ENCODE measurements at places on chromosomes 3 and 15.

DNA sequence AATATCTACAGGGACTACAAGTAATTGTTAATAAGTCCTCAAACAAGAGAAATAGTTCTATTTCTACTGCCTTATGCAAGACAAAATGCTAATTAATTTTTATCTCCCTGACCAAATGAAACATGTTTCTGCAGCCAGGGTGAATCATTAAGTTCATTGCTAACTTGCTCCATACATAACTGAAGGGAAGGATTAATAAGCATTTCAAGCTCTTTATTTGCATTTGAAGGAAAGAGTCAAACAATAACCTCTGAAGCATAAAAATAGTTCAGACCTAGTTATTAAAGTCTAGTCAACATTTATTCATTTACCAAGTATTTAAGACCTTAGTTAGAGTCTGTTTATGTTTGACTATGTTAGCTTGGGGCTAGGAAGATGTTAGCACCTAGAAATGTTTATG is 120.0 kb downstream of the ATP1B3 start:
- no peak for DNase-seq

GRCh38 chr3:188001093-188001492 is 152.9 kb upstream of the LPP start:
- DNase-seq: no peak

DNA sequence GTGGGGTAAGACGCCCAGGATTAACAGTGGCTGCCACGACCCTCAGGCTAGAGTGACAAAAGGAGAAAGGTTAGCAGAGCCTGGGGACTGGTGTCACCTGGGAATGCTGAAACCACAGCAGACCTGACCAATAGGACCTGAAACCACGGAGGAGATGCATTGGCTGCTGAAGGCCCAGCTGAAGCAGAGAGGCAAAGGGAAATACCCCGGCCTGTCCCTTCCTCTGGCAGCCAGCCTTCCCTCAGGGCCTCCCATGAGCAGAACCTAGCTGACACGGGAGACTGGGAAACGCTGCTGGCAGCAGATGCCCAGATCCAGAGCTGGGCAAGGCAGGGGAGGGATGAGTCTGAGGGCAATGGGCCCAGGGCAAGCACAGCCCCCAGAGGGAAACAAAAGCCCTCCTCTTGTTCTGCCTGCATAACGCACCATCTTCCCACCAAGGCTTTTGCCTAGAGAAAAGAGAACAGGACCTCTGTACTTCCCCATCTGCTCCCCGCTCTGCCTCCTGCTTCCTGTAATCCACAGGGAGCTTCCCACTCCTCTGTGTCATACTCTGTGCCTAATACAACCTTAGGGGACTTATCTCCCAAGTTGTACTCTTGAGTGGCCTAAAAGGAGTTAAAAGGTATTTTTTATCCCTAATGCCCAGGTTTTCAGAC is 216.2 kb downstream of the ABHD5 start:
- no peak for DNase-seq

GRCh38 chr3:42110631-42111030 is 19.5 kb downstream of the TRAK1 start:
- DNase-seq: no peak

- no peak for DNase-seq
Measured at GRCh38 chr3:4582624-4583023, 89.5 kb downstream of the ITPR1 start.

DNA sequence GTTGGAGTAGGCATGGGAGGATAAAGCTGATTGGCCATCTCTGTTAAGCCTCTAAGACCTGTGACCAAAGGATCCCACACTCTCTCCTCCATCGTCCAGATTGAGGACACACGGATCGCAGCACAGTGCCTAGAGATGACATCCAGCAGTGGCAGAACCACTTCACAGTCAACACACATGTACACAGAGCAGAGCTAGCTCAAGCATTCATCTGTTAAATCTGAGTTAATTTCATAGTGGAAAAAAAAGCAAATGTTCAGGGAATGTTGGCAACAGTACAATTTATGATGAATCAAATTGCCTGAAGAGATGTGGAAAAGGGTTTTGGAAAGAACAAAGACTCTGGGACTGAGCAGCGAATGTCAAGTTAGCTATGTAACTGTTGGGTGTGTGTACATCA is 108.1 kb upstream of the PLAAT1 start:
- no peak for DNase-seq

GRCh38 chr3:43907508-43907858 is 216.7 kb downstream of the ABHD5 start:
- DNase-seq: no peak

DNA sequence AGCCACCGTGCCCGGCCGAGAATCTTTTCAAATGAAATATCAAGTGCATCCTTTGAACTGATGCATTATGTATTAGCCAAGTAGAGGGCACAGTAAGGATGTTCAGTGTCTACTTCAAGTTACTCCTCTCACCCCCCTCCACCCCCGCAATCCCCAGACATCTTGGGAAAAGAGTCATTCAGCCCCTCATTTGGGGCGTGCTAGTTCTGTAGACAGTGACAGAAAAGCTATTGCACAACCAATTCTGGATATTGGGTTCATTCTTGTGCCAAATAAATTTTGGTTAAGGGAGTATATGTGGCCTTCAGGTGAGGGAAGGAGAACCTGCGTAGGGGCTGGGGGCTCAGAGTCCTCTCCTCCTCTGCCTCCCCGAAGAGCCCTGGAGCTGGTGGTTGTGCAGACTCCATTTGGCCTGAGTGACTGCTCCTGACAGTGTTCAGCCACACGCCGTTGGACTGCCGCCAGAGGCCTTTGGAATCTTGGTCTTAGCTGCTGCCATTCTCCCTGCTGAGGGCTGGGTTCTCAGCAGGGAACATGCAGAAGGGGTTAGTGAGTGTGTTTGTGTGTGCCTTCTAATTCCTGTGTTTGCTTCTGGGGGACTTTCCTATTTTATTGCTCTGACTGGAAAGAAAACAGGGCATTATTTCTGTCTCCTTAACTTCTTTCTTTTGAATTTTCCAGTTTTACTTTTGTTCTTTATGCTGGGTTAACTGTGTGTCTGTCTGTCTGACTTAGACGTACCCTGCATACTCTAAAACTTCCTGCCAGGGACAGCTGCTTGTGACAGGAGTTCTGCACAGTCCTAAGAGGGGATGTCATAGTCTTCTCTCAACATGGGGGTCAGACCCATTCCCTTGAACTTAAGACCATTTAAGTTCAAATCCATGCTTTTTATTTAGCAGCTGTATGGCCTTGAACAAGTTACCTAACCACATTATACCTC is 21.0 kb downstream of the RARB start:
- no peak for DNase-seq

GRCh38 chr3:61236556-61236955 is 14.7 kb downstream of the FHIT start:
- no peak for DNase-seq

DNA sequence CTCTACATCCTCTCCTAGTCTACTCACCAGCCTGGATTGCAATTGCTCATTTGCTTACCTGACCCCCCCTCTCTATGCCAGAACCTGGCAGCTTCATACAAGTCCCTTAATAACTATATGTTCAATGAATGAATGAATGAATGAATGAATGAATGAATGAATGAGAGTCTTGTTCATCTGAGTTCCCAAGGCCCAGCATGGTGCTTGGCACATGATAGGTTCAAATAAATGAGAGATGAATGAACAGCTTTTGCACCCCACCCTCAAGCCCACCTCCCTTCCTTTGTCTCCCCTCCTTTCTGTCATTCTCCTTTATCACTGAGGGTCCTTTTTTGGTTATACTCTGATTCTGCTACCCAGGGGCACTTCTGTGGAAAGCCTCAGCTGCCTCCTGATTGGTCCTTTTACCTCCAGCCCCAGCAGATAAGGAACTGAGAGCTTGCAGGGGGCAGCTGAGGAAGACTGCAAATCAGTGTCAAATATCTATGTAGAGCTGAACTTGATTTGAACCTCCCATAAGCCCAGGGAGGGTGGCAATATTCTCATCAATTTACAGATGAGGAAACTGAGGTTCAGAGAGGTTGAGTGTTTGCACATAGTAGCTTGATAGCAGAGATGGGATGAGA is 54.1 kb upstream of the CHRNB4 start:
- no peak for DNase-seq

- DNase-seq: no peak
Measured at GRCh38 chr3:30302027-30302426, 304.4 kb upstream of the TGFBR2 start.
